CD8-positive, alpha-beta memory T cell (primary cell): ENCODE measurements at places on chromosomes 5 and 9.

DNA sequence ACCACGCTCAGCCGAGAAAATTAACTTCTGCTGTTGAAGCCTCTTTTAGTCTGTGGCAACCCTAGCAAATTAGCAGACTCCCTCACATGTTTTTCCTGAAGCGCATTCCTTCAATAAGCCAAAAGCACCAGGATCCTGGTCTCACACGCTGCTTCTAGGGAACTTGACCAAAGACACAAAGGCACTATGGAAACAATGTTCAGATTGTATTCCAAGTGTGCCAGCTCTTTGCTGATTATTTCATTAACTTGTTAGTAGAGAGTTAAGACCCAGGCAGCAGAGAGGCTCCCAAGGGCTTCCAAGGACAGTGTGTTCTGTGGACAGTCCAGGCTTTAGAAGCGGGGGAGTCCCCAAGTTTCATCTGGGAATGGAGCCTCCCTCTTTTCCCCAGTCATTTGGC lies 94.4 kb upstream of the BASP1 start:
- no peak for DNase-seq

- DNase-seq, result no peak
Observed at GRCh38 chr5:25963251-25964008, 1075.0 kb downstream of the CDH9 start.

DNA sequence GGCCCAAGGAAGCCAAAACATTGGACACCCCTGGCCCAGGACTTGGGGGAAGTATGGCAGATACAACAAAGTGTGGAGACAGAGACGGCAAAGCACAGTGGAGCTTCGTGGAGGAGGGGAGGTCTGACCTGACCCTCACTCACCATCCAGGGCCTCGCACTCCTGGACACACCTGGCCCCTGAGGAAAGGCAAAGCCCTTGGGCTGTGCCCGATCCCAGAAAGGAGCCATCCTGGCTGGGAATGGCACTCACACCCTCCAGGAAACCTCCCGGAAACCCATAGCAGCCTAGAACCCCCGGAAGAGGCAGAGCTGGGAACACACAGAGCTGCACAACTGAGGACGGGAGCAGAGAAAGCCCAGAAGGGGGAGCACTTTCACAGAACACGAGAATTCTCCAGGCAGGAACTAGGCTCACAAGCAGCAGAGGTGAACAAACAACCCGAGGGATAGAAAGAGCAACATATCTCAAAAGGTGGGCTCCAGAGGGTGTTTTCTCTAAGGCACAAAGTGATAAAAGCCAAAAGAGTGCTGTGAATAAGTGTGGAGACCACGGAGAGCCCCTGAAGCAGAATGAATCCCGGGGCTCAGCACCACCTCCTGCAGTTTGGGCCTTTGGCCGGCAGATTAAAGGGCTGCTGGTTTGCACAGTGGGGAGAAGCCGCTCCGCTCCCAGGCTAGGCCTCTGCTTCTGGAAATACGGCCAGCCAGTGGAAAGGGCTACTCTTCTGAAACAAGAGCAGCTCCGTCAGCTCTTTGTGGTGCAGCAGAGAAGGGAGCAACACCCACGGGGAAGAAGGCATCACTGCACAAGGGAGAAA lies 108.2 kb downstream of the UBE2R2 start:
- DNase-seq, result no peak

DNA sequence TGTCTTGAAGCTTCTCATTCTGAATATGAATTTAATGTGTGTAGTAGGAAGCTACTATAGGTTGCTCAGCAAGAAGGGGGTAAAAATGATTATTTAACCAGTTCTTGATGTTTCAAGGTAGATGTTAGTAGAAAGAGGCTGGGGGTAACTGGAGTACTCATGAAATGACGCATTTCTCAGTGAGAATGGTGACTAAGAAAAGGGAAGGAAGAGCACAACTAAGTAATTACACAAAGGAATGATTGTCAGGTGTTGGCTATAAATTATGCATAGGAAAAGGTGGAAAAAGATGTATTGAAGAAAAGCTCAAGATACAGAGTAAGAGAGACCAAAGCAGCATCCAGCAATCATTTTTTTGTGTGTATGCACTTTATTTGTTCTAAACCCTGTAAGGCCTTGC lies 1.4 kb upstream of the PSIP1 start:
- DNase-seq, result no peak

DNA sequence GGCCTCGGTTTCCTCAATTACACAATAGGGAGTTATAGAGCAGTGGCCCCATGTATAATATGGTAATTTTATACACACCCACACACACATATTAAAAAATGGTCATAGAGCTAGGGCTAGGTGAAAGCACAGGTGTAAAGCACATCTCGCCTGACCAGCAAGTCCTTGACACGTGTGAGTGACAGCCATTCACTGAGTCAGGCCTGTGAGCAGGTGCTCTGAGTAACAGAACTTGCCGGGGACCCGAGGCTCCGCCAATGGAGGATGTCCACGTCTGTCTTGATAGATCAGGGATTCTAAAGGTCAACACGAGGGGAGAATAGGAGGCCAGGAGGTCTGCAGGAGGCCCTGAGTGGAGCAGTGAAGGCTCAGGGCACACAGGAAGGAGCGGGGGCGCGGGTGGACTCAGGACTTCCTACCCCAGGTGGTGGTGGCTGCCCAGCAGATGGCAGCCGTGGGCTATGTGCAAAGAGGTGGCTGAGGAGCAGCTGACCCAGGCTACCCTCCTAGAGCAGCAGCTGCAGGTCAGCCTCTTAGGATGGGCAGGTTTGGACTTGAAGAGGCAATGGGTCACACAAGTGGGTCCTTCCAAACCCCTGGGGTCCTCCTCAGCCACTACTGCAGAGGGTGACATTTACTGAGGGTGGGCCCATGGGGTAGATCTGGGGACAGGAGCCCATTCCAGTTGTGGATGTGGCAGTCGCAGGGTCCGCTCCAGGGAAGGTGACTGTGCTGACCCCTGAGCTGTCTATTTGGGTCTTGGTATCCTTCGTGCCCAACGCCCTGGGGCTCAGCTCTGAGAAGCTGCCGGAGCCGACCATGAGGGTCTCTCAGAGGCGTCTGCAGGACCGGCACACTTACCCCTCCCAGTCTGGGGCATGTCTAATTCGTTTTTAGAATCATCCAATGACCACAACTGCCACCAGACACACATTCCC lies 45.9 kb downstream of the PRRT1B start:
- DNase-seq, result peak; percentile 70

- no peak for DNase-seq
Observed at GRCh38 chr5:73135021-73135420, 14.6 kb downstream of the TMEM171 start.

DNA sequence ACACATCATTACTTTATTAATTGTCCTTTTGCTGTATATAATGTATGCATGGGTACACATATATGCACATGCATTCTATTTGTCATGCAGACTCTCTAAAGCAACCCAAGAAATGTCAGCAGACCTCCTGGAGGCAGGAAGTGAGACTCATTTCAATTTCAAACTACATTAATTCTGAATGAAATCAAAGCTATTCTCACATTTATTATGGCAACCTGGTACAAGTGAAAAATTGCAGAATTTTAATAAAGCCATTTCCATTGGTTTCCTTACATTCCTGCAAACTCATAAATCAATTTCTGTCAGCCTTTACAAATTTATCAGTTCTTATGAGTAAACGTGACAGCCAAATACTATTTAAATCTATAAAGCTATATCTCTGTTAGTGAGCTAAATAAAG lies 430.4 kb upstream of the NUDT12 start:
- DNase-seq, result no peak

GRCh38 chr5:134148316-134148715 lies 28.4 kb downstream of the SKP1 start:
- no peak for DNase-seq
